ENCODE measurements at places on chromosomes 1 and 21.

DNA sequence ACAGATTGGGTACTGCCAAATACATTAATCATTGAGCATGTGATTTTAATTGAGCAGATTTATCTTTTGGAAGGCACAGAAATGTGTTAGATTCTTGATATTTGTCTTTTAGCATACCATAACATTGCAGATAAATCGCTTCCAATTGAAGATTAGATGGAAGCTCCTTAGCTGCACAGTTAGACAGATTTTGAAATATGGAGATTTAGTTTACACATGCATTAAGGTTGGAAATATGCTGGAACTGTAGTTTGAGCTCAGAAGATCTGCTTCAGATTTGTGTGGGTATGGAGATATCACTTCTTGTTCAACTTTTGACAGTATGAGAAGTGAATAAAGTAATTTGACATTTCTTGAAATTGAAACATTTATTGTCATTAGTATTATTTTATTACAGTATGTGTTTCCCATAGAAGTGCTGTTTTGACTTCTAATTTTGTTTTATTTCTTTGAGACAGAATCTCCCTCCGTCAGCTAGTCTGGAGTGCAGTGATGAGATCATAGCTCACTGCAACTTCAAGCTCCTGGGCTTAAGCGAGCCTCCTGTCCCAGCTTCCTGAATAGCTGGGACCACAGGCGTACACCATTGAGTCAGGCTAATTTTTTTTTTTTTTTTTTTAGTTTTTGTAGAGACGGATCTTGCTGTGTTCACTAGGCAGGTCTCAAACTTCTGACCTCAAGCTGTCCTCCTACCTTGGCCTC, 29.1 kb downstream of the THRAP3 start:
- no peak for DNase-seq

- no peak for DNase-seq
Observed at GRCh38 chr1:7313081-7313546, 458.0 kb upstream of the VAMP3 start.

GRCh38 chr1:108561689-108562326, 1.9 kb downstream of the EEIG2 start:
- no peak for DNase-seq

DNA sequence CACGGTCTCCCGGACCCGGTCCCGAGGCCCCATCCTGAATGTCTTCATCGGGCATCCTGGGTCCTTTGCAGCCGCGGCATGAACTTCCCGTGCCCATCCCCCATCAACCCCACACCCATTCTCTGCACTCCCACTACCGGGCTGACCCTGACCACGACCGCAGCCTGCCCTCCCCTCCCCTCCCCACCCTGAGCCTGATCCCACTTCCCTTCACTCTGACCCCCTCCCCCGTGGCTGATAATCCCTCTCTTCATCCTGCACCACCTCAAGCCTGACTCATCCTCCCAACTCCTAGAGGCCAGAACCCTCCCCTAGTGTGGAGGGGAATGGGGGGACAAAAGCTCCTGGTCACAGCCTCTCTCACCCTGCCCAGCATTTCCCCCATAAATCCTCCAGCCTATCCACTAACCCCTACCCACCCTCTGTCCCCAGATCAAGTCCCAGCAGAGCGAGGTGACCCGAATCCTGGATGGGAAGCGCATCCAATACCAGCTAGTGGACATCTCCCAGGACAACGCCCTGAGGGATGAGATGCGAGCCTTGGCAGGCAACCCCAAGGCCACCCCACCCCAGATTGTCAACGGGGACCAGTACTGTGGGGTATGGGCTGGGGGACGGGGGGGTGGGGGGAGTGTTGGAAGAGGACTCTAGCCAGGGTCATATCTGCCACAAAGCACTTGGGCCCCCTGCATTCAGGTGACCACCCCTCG, 602 bp downstream of the SH3BGRL3 start:
- DNase-seq, result peak; percentile 70

- no peak for DNase-seq
Observed at GRCh38 chr1:7369866-7370265, 401.2 kb upstream of the VAMP3 start.

DNA sequence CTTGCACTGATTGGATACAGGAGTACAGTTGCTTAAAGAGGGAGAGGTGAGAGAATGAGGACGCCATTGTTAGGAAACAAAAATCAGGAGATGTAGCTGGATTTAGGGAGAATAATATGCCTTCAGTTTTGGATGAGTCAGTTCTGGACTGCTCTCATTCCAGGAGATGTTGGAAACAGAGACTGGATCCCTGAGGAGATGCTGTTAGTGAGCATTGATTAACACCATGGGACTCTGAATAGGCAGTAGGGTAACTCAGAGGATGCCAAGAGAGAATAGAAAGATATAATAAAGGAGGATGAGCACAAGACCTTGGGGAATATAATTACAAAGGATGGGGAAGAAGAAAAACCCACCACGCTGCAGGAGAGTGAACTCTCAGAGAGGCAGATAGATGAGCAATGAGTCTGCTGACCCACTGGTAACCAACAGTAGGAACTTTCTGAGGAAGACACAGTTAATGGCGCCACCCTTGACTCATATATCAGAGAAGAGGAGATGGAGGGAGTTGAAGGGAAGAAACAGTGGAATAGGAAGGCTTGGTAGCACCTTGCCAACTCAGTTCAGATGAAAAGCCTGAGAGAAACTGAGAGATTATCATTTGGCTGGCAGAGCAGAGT, 10.5 kb downstream of the KCNJ15 start:
- peak; percentile 44 for DNase-seq

GRCh38 chr1:199914546-199914945, 113.0 kb upstream of the NR5A2 start:
- no peak for DNase-seq

- peak; percentile 87 for DNase-seq
Observed at GRCh38 chr1:152869808-152870419, 8.2 kb upstream of the SMCP start.

DNA sequence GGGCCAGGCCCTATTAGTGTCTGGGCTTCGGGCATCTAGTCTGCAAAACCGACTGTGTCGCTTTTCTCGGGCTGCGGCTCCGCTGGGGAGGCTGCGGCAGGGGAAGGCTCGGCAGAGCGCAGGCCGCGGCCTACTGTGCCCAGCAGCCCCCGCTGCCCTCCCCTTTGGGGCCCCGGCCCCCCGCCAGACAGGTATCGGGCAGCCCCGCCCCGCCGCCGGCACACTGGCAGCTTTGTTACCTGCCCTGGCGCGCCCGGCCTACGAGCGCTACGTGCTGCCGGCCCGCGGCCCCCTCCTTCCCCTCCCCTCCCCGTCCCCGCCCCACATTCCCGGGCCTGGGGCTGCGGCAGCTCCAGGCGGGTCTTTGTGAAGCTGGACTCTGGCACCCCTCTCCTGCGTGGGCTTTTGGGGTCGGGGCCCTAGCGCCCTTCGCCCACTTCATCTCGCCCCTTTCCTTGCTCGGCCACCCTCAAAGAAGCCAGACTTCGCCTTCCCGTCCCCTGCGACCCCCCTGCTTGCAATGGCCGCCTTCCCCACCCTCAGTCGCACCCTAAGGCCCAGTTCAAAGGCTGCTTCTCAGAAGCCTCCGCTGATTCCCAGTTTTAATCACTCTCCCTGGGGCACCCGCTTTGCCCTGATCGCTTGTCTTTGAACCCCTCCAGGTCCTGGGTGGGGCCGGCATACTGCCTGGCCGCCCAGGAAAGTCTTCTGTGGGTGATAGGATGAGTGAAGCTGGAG, 48.9 kb upstream of the SLC2A1 start:
- DNase-seq, result no peak

- no peak for DNase-seq
Observed at GRCh38 chr1:48018799-48019198, 21.6 kb upstream of the TRABD2B start.

DNA sequence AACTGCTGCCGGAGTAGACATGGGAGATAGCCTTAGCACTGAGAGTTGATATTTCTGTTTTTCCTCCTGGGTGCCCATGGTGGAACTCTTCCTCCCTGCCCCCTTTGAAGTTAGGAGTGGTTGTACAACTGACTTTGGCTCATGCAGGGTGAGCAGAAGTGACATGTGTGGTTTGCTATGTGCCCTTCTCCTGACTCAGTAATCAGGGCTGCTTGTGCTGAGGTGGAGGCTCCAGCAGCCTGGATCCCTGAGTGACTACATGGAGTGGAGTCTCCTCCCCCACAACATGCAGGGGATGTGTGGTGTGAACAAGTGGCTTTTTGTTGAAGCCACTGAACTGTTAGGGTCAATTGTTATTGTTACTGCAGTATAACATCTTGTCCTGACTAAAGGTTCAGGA, 261.6 kb downstream of the CAMTA1 start:
- DNase-seq, result no peak

DNA sequence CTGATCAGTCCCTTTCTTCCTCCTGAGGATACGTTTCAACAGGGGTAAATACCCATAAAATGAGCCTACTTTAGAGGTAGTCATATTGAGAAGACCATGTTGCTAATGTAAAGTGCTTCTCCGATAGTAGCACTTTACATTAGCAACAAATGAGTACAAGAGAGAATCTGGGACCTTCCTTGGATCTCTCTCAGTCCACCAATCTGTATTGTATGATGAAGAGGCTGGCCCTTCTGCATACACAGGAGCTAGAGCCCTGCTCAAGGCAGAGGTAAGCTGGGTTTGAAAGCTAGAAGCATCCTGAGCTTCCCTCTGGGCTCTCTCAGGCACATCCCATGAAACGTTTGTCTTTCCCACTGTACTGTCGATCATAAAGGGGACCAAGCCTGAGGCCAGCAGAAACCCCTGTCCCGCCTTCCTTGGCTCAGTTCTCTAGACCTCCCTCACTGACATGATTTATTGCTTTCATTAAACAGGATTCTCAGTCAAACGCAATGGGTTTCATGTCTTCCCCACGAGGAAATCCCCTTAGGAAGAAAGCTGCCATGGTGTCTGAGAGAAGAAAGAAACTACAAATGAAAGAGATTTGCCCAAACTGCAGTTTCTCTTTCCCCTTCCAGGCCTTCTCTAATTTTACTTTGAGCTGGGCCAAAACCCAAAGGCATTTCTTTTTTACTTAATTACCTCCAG, 62.8 kb upstream of the BCAR3 start:
- no peak for DNase-seq

DNA sequence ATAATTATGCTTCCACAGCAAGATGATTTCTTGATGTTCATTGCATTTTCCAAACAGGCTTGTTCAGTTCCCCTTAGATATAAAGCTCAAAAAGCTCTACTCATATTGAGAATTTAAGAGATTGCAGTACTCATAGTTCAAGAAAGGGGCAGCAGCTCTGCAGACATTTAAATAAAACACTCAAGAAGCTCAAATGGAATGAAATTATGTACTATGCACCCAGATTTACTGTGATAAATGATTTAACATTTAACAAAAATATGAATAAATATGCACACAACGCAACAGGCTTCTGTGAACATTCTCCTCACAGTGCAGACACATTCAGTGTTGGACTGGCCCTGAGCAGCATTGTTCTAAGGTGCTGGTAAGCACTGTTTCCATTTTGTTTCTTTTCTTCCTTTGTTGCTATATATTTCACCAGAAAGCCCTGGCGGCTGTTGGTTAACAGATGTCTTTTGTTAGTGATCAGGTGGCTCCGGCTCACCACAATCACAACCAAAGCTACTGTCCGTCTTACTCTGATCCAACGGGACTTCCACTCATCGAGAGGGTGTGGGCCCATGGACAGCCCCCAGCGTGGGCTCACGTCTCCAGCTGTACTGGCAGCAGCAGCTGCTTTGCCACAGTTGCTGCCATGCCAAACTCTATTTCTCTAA, 1440.3 kb downstream of the NCAM2 start:
- DNase-seq, result no peak

DNA sequence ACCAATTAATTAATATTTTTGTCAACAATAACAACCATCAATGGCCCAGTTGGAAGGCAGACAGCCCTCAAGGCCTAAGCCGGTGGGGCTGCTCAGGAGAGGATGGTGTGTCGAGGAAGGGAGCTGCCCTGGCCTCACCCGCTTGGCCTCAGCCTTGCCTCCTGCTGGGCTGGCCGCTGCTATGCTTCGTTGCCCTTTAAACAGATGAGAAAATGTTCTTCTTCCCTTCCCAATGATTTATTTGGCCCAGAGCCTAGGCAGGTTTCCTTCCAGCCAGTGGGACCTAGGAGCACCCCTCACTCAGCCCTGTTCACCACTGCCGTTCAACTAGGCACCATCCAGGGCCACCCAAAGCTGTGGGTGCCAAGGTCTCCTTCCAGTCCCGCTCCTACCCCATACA, 3.1 kb upstream of the ADGRB2 start:
- DNase-seq, result no peak

DNA sequence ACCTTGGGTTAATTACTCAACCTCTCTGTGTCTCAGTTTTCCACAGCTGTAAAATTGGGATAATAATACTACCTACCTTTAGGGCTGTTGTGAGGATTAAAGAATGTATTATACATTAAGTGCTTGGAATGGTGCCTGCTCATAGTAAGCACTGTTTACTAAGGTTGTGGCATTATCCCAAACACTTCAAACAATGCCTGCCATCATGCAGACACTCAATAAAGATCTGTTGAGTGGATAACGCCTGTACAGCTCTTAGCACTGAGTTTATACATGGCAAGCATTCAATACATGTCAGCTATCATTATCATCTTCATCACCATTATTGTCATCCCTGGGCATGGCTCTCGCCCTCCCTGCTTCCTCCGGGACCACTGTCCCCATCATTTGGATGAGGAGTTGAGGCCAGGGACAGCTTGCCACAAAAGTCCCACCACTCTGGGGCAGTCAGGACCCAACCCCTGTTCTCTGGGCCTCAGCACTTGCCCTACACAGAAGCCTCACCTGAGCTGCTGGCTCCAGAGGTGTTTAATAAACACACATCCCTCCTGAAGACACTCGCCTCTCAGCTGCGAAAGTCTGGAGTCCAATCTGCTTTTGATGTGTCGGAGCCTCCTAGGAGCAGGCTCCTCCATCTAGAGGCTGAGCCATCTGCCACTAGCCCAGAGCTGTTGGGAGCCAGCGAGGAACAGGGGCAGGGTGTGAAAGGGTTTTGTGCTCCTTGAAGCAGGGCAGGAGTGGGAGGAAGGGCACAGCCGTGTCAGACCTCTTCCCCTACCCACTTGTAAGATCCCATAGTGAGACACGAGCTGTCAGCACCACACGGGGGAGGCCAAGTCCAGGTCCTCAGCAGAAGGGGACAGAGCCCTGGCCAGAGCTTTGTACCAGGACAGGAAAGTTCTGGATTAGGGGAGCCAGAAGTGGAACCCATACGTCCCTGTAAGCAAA, 80.9 kb upstream of the ZC3H12A start:
- no peak for DNase-seq

GRCh38 chr1:60972841-60973364, 109.5 kb upstream of the NFIA start:
- peak; percentile 82 for DNase-seq

- no peak for DNase-seq
Observed at GRCh38 chr1:186807163-186807562, 21.6 kb upstream of the PLA2G4A start.

Measured in GM03348 (cell line).